NCI-H1436 treated with DMSO at 0.1 percent for 48 hours (cell line): ENCODE measurements at places on chromosomes 4 and X.

- no peak for DNase-seq
These were observed 17.2 kb upstream of the PRSS48 start for GRCh38 chr4:151259752-151260151.

- DNase-seq = no peak
These were observed 236.0 kb downstream of the AFAP1 start for GRCh38 chr4:7703688-7704087.

- DNase-seq = no peak
These were observed 823.2 kb upstream of the FRG1 start for GRCh38 chr4:189117426-189117825.

DNA sequence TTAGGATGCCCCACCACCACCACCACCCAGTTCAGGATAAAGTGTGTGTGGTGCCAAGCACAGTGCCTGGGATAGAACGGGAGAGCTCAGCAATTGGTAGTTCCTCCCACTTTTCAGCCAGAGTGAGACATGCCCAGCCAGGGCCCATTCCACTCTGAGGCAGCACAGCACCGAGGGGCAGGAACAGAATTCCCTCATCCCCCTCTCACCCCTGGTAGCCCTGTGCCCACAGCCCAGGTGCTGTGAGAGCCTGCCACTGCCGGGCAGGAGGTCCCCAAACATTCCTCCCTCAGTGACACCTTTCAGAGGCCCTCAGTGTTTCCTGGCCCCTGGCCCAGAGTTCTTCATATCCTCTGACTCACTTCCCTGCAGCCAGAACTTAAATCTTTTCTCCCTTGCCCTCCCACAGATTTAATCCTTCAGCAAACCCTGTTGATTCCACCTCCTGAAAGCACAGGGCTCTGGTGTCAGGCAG lies 8.1 kb downstream of the RIPPLY1 start:
- DNase-seq = no peak

GRCh38 chrX:37786624-37787422 lies 7.0 kb downstream of the CYBB start:
- no peak for DNase-seq

DNA sequence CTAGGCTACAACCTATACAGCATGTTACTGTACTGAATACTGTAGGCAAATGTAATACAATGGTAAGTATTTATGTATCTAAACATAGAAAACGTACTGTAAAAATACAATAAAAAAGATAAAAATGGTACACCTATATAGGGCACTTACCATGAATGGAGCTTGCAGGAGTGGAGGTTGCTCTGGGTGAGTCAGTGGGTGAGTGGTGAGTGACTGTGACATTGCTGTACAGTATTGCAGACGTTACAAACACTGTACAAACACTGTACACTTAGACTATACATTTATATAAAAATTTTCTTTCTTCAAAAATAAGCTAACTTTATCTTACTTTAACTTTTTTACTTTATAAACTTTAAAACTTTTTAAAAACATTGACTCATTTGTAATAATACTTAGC lies 190.3 kb upstream of the NR3C2 start:
- no peak for DNase-seq

GRCh38 chrX:49644991-49645637 lies 46.3 kb downstream of the GAGE1 start:
- no peak for DNase-seq

- DNase-seq = no peak
These were observed 38.5 kb downstream of the GYG2 start for GRCh38 chrX:2867206-2867605.

DNA sequence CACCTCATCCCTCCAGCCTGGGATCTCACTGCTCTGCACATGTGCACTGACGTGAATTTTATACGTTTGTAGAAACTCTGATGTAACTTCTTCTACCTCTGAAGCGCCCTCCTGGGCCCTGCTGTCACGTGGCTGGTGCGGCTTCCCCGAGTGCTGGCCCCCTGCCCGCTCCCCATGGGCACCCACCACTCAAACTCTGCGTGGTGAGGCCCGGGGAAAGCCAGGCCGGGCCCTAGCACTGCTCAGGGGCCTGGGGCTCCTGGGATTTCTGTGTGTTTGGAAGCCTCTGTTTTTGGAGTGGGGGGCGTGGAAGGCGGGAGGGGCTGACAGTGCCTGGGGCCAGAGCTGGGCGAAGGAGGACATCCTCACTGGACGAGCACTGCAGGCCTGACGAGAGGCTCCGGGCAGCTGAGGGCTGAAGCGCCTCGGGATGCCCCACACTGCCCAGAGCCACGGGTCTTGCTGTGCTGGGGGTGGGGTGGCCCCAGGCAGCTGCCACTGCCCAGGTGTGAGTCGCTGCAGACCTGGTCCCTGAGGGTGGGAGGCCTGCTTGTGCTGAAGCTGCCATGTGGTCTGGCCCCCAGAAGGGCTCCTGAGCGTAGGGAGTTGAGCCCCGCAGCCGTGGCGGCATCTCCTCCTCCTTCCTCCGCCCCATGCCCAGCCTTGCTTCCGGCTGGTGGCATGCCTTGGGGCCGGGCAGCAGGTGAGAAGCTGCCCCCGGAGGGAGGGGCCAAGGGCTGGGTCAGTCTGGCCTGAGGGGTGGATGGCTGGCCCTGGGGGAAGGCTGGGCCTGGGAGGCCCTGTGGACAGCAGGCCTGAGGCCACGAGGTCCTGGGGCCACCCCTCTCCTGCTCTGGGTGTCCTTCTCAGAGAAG lies 7.7 kb downstream of the NAT8L start:
- no peak for DNase-seq

- DNase-seq = no peak
These were observed 56.3 kb upstream of the STOX2 start for GRCh38 chr4:183848805-183849204.

DNA sequence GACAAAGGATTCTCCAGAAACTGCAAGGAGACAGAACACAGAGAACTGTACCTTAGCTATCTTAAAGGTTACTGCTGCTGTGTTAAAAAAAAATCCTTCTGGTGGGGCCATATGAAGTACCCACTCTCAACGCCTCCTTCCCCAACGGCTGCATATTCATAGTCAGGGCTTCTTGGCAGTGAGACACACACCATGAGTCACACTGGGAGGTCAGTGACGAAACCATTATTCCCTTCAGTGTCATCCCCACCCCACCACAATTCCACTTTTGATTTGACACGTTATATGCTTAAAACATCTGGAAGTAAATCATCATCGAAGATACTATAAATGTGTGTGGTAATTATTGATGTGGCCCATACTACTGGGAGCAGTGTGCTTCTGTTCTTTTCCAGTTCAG lies 271.5 kb downstream of the LDB2 start:
- DNase-seq = no peak

DNA sequence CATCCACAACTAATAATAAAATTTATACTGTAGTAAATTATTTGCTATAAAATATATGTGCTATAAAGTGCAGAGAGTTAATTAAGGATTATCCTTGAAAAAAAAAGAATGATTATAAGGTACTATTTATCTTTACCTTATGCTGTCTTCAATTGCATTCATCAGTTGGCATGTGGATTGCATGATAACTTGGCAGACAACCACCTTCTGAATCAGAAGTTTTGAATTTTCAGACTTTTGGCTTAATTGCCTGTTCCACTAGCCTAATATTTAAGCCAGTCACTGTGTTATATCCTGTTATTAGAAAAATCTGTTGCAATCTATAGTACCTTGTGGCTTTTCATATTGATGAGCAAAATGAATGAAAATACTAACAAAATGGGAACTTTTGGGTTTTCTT lies 1040.3 kb upstream of the PCDH10 start:
- DNase-seq = no peak

- DNase-seq = no peak
These were observed 139.2 kb upstream of the RBPJ start for GRCh38 chr4:26181616-26182015.

DNA sequence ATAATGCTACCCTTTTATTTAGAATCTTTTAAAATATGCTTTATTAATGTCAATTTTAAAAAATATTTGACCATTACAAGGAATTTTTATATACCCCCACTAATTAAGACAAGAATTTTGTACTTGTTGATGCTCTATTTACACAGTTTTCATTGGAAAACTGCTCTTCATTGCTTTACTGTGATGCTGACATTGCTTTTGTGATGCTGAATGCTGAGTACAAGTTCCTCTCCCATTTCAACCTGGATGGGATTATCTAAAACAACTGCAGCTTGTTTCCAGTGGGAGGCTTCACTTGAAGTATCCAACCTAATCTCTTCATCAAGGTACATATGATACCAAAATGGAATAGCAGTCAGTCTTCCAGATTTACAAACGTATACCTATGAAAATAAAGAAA lies 21.2 kb downstream of the TMEM184C start:
- no peak for DNase-seq
